ENCODE measurements at places on chromosomes 2 and 18.
A peak's percentile ranks its signal among the peaks of the same experiment; 100 is the strongest.

DNA sequence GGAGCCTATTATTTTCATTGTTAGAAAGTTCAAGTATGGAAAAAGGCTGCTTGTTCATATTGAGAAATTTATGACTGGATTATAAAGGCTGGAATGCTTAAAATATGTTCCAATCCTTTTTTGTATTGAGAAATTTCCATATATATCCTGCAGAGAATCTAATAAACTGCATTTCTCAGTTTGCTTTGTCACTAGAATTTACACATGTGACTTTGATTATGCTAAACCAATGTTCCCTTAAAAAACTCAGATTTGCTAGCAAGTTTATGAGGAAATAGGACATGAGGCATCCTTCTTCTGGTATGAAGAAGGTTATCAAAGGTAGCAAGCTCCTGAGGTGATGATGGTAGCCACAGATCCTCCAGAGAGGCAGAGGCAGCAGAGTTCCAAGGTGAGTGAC is 29.2 kb upstream of the DSEL start:
- DNase-seq = no peak

DNA sequence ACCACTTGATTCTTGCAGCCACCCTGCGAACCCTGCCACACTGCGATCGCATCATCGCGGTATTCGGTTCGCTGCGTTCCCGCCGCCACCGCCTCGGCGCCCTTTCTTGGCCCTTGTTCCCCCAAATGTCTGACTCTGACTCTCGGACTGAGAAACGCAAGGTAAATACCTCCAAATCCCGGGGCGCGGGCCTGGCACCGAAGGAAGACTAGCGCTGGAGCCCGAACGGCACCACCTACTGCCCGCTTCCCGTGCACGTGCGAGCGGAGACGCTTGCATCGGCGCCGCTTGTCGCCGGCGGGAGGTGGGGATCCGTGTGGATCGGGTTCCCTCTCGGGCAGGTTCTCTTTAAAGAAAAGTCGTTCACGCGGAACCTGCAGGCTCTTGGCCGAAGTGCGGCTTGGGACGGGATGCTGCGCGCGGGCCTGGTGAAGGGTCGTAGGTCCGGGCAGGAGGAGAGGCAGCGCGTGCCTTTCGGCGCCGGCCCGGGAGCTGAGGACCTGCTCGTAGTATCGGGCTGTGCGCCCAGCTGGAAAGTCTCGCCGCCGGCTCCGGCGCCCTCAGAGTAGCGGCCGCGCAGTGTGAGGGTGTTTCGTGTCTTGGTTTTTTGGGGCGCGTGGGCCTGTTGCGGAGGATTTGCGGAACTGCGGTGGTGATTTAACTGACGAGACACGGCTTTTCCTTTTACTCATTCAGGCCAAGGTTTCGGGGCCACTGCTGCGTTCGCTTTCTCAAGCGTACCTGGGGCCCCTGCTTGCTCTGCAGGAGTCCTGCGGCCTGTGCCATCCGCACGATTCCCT is 514 bp downstream of the BCL2L11 start:
- peak; percentile 31 for DNase-seq

GRCh38 chr2:43701111-43701510 is 24.9 kb upstream of the C1GALT1C1L start:
- DNase-seq = no peak

DNA sequence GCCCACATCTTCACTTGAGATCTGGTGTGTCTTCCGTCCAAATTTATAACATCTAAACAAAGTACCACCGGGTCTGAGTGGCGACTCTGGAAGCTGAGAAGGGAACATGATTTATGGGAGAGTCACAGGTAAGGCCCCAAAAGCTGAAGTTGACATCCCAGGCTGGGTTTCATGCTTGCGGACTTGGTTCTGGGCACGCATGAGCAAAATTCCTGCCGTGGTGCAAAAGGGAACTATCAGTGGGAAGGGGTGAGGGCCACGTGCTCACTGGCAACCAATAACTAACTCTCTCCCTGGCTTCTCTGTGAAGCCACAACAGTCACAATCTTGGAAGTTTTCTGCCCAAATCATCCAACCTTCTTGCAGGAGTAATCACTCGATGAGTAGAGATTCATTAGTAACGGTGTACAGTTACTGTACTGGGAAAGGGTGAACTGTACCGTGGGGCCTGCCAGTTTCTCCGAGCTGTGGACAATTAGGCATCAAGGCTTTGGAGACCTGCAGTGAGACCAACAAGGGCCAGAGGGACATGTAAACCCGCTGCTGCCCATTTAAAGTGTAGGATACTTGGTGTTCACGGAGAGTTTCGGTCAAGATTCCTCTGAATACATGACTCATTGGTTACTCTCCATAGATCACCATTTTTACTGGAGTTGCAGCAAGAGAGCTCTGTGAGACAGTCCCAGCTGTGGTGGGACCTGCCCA is 69.4 kb upstream of the ASB18 start:
- no peak for DNase-seq

DNA sequence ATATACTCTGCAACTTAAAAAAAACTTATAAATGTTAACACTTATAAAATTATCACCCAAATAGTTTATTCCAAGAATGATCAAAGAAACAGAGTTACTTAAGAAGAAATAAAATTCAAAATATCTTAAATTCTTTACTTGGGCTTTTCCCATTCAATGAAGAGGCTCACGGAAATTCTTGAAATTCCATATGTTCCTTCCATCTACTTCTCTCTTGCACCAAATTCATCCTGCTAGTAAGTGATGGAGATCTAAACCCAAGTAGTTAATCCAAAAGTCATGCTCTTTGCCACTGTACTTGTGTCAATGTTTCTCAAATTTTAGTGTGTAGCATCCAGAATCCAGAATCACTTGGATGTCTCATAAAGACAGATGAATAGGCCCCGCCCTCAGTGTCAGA is 465.9 kb downstream of the TXNL1 start:
- DNase-seq = no peak

DNA sequence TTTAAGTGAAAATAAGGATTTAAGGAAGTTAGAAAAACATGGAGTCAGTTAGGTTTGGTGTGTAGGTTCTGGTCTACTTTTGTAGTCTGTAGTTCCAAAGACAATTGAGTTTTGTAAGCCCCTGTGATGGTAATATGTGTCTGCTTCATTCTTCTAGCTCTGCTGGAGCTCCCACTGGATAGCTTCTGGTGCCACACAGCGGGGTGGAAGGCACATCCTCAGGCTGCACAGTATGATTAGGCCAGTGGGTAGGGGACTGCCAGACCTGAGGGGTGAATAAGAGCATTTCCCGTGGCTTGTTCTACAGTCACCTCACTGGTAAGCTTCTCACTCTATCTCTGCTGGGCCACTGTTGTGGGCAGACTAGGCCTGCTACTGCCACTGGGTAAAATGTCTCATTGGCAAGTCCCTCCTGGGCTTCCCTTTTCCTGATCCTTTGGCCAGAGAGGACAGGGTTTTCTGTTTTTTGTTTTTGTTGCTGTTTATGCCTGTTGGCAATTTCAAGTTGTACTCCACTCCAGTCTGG is 44.5 kb downstream of the TMEM131 start:
- DNase-seq = no peak

- no peak for DNase-seq
Observed at GRCh38 chr2:234425639-234426603, 71.0 kb downstream of the ARL4C start.

- DNase-seq = no peak
Observed at GRCh38 chr2:233428438-233428837, 74.1 kb downstream of the DGKD start.

- DNase-seq = peak; percentile 5
Observed at GRCh38 chr2:56449449-56449860, 265.7 kb downstream of the CCDC85A start.

DNA sequence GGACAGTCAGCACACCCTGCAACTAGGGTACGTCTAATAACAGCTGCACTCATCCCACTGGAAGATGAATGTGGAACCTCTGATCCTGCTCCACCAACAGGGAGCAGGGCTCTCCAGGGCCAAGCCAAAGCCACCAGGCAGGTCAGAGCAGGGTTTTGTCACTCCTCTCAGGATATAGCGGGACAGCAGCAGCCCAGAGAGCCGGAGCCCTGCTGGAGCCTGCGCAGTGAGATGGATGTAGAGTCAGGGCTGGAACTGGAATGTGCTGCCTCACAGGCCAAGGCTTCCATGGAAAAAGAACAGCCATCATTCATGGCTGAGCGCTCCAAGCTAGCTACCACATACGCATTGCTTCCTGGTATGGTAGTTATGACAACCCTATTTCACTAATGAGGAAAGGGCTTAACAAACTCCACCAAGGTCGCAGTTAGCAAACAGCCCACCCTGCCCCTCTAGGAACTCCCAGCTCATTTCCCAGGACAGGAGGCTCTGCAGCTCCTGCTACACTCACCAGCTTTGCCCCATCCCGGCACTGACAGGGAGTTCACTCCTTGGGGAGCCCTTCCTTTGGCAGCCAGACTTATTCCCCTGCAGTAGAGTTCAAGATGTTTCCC is 85.2 kb downstream of the HS1BP3 start:
- DNase-seq = no peak

DNA sequence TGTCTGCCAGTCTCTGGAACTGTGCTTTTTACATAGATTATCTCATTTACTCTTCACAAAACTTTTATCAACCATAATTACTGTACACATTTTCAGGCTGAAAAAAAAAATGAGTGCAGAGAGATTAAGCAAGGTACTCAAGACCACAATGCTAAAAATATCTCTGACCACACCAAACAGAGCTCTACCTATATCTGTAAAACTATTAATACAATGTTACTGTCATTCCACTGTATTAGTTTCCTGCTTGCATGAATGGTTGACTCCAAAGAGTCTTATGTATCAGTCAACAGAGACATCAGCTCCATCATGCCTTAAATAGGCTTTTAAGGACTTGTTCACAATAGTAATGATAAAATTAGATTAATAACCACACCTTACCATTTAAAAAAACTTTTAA is 134.7 kb upstream of the CCDC150 start:
- DNase-seq = no peak

DNA sequence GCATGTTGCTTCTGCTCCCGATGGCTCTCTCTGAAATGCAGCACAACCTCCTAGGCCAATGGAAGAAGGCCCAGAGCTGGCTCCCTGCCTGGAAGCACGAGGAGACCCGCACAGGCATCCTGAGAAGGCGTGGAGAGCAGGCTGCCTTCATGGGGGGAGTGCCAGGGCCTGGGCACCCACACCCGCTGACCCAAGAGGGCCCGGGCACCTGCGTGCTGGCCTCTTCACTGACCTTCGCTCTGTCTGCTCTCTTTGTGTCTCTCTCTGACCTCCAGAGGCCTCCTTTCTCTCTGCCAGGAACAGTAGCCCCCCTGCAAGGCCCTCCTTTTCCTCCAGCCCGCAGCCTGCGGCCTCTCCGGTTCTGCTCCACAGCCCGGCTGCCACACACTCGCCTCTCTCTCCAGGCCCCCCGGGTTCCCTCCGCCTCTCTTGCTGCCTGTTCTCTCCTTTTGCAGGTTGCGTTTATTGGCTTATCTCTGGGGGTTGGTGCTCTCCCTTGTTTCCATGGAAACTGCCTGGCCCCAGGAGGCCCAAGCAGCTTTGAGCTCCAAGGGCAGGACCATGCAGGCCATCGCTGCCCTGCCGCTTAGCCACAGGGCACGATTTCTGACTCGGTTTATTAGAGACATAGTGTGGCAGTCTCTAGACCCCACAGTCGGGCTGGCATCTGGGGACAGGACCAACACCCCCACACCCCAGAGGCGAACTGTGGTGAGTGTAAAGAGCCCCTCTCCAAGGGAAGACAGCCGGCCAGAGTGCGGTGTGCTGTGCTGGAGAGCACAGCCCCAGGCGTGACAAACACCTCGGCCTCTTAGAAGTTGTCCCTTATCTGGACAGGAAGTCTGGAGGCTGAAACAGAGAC is 1.7 kb downstream of the MZT2B start:
- DNase-seq = no peak

DNA sequence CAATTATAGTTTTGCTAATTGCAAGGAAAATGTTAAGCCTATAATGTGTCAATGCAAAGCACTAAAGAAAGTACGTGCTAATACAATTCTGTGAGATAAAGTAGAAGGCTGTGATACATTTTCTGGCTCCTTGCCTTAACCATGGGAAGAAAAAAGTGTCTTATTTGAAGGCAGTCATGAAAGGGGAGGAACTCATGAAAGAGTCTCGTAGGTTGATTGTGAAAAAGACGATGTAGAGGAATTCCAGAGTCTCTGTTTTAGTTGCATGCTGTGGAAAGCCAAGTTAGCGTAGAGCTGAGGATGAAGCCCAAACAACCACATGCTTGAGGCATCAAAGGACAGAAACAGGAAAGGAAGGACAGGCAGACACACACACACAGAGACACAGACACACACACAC is 214.1 kb downstream of the MEIS1 start:
- DNase-seq = no peak

GRCh38 chr2:234110219-234110618 is 59.7 kb downstream of the SPP2 start:
- no peak for DNase-seq

DNA sequence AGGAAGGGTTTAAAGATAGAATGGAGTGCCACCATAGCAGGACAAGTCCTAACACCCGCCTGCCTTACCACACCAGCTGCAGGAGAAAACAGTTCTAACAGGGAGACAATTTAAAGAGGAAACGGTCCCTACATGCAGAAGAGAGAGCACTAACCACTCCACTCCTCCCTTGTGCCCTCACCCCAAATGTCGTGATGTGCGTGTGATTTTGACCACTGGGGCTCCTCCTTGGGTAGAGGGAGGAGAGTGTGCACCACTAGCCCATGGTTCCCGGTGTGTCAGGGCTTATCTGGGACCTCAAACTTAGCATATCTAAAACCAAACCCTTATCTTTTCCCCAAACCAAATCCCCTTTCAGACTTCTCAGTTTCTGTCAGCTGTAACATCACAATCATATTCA is 105.5 kb upstream of the CCDC68 start:
- DNase-seq = no peak

- no peak for DNase-seq
Observed at GRCh38 chr18:76275727-76276313, 219.2 kb downstream of the ZNF516 start.

DNA sequence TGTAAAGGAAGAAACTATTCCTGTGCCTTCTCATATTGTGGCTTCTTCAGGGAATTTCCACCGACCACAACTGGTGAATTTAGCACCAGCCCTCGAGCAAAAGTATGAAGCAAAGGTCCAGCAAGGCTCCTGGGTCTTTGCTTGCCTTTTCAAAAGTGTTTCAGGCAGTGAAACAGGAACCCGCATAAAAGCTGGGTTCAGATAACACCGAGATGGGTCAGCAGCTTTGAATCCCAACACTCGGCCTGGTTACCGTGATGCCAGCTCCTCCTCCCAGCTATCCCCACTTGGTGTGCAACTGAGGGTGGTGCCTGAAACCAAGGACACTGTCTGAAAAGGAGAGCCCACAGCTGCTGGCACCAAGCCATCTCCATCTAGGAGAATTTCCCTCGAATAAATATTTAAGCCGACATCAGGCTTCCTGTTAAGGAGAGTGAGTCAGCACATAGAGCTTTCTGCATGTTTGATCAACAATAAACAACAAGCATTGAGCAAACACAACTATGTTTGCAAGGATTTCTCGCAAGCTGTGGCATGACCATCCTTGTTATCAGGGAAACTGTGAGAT is 69.5 kb downstream of the ANTXR1 start:
- DNase-seq = no peak

DNA sequence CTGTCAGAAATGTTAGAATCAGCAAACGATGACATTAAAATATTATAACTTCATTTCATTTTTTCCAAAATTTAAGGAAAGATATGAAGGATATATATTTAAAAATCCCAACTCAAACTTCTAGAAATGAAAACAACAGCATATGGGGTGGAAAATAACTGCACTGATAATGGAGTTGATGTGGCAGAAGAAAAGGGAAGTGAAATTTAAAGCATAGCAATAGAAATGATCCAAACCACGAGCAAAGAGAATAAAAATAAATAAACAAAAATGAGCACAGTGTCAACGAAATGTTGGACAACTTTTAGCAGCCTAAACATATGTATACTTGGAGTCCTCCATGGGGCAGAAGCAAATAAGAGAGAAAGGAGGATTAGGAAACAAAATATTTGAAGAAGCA is 280.2 kb downstream of the KCNJ3 start:
- no peak for DNase-seq

- no peak for DNase-seq
Observed at GRCh38 chr2:118991554-118991953, 49.6 kb downstream of the MARCO start.

Measured in NCI-H1694 (cell line).